Upper lobe of right lung (tissue), 1 donor: ENCODE measurements at places on chromosomes 7 and 10. TPM values are rescaled to one million over a fixed set of nuclear protein-coding genes. Genes with fewer than 3 reads are reported as not detected.

The MSMB gene
- total RNA-seq, result not detected

The PDZD7 gene
- total RNA-seq, result 1.6 TPM

The DPP6 gene
- total RNA-seq, result 1.6 TPM

The ESYT2 gene
- 63.1 TPM for total RNA-seq

The NUTM2B gene
- 0.96 TPM for total RNA-seq

The UBE3C gene
- 56.9 TPM for total RNA-seq

The FEZF1 gene
- total RNA-seq, result not detected

The CNPY1 gene
- not detected for total RNA-seq

The INMT gene
- total RNA-seq, result 501 TPM

The ZNF239 gene
- total RNA-seq, result 3.5 TPM

The PVRIG gene
- 1.4 TPM for total RNA-seq

The ARID5B gene
- total RNA-seq, result 34.1 TPM

The SORBS1 gene
- total RNA-seq, result 50.7 TPM

The MMP21 gene
- total RNA-seq, result not detected

GRCh38 chr7:75861636-75862035 lies 17.2 kb upstream of the RHBDD2 start:
- no peak for DNase-seq

- DNase-seq, result no peak
Measured at GRCh38 chr7:141071260-141071854, 2.5 kb upstream of the TMEM178B start.

DNA sequence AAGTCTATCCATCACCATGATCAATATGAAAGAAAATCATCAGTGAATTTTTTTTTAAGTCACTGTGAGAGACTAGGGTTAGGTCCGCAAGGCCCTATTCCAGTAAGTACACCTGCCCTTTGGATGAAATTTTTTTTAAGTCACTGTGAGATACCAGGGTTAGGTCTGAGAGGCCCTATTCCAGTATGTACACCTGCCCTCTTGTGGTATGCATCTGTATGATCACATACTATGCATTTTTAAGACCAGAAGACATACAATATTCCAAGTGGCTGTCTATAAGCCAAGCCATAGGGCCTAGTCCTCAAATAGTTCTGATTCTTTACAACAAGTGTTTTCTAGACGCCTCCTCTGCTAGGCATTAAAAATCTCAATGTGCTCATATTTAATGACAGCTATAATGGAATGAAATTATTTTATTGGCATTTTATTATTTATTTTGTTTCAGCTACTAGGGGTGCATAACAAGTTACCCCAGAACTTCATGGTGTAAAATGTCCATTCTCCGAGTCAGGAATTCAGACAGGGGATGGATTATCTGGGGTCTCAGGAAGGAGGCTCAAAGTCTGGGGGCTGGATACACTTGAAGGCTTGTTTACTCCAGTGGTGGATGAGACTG lies 53.1 kb downstream of the TEX36 start:
- no peak for DNase-seq

DNA sequence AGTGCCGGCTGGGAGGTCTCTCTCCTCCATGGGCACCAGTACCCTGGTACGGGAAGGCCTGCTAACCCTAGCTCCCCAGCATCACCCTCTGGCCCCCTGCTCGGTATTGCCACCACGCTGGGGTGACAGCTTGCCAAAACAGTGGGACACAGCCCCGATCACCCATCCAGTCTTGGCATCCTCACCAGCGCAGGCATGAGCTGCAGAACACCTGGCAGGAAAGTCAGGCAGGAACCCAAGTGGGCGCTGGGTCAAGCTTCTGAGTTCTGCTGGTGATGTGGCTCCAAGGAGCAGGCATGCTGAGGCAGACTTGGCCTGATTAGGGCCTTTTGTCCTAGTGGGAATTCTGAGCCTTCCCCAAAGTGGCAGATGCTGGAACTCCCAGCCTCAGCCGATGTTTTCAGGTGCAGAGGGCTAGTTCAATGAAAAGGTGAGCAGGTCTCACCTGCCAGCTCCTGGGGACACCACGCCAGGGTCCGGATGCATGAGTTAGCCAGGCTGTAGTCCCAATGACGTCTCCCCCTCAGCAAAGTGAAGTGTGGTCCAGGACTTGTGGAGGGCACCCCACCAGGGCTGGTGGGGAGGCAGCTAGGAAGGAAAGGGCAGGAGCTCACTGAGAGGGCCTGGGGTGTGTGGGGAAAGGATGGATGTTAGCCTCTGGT lies 8.5 kb upstream of the ZNF22 start:
- no peak for DNase-seq

GRCh38 chr7:98280791-98281756 lies at the start of gene BRI3:
Gene BRI3, plus strand, starts transcription at chr7:98281686. Its CDS starts 110 bp downstream, at chr7:98281796.
- peak; percentile 96 for DNase-seq

DNA sequence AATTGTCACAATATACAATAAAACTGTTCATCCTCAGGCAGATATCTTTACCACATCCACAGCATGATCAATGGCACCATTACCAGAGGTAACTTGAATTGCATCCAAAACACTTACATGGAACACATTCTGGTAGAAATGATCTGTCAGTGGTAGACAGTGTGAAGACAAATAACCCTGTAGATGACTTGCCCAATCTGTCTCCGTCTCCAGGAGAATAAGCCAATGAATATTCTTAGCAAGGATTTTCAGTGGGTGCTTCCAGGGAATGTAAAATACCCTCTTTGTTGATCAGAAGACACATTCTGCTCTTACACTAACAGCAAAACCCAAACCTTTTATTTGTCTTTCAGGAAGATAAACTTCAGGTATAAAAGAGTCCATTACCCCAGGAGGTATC lies 43.8 kb downstream of the VWC2 start:
- no peak for DNase-seq

GRCh38 chr10:110273474-110273873 lies 31.2 kb downstream of the SMNDC1 start:
- peak; percentile 74 for DNase-seq

- DNase-seq, result peak; percentile 96
Measured at GRCh38 chr10:79127151-79127961, 58.6 kb downstream of the ZMIZ1 start.

DNA sequence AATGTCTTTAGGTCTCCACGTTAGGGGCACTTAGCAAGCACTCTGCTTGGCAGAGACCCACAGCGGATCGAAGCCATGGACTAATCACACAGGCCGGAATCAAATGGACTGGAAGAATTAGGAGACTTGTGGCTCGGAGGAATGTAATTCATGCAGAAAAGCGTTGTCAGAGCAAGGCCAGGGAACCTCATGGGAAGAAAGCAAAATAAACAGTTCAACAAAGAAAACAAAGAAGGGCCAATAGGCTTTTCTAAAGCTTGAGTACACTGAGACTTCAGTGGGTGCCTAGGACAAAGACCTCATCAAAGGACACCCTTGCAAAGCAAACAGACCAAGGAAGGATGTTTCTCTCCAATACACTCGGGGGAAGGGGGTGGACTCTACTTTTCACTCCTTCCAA lies 171.1 kb downstream of the GLI3 start:
- DNase-seq, result no peak

- no peak for DNase-seq
Measured at GRCh38 chr7:151018421-151019129, 5.7 kb downstream of the ATG9B start.

- DNase-seq, result no peak
Measured at GRCh38 chr7:98341106-98341505, 59.6 kb downstream of the BRI3 start.

DNA sequence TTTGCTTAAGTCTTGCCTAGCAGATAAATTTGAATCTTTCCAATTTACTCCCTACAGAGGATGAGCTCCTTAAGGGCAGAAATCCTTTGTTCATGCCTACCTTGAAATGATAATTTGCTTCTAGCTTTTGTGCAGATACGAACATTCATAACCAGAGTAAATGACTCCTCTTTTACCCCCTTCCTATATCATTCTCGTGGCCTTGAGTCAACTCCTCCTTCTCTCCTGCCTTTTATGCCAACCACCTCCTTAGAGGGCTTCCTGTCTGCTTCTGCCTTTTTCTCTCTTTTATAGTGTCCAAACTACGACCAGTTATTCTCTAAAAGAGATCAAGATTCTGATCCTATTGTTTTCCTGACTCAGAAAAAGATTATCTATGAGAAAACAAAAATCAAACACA lies 36.4 kb downstream of the MYPN start:
- no peak for DNase-seq

- no peak for DNase-seq
Measured at GRCh38 chr10:128338951-128339350, 212.7 kb upstream of the MKI67 start.

GRCh38 chr10:27747096-27747451 lies 1.5 kb upstream of the MKX start:
- no peak for DNase-seq

- no peak for DNase-seq
Measured at GRCh38 chr7:112143582-112143981, 62.6 kb downstream of the DOCK4 start.

- peak; percentile 74 for DNase-seq
Measured at GRCh38 chr7:128030654-128031611, at the start of gene LRRC4. Gene LRRC4, minus strand, starts transcription at chr7:128031437. Its CDS starts 797 bp downstream, at chr7:128030640.

DNA sequence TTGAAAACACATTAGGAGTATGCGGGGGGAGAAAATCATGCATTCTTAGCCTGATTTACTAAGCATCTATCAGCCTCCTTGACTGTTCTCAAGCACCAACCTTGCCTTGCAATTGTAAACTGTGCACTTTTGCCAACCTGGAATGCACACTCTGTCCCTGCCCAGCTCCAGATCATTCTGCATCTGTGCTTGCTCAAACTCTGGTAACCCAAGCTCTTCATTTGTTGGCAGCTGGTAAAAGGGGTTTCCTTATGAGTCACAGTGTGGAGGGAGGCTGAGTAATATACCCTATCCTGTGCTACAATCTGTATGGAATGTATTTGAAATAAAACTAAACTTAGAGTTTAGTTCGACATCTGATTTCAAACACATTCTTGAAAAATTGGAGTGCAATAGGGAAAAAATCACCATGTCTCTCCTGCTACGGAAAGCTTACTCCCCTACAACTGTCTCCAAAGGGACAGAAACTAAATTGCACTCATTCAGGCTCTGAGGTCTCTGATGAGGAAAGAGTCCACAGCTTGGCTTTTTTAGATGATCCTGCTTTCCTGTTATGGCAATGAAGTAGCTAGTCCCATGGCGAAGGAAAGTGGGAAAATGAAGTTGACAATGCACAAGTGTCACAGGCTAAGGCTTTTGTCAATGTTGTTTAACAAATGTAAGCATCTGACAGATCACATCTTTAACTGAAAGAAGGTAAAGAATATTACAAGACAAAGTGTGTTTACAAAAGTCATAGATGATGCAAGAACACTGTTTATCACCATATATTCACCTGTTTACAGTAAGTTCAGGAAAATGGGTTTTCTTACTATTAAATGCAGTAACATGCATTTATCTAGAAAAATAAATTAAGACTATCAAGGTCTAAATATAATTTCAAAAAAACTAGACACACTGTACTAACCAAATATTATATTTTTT lies 61.9 kb downstream of the TES start:
- DNase-seq, result no peak

DNA sequence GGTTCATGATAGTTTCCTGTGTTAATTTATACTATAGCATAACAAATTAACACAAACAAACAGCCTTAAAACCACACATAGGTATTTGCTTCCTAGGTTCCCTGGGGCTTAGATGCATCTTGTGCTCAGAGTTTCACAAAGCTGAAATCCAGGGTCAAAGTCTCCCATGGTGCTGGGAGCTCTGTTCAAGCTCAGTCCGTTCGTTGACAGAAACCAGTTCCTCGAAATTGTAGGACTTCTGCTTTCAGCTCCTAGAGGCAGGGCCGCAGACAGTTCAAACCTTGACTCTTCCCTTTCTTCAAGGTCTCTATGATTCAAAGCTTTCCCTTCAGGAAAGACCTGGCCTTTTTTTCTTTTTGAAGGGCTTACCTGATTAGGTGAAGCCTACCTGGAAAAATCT lies 90.5 kb downstream of the VSTM2A start:
- no peak for DNase-seq

- DNase-seq, result peak; percentile 71
Measured at GRCh38 chr7:77199013-77199966, at the start of gene FGL2. Gene FGL2, minus strand, starts transcription at chr7:77199819. Its CDS starts 26 bp downstream, at chr7:77199793.

DNA sequence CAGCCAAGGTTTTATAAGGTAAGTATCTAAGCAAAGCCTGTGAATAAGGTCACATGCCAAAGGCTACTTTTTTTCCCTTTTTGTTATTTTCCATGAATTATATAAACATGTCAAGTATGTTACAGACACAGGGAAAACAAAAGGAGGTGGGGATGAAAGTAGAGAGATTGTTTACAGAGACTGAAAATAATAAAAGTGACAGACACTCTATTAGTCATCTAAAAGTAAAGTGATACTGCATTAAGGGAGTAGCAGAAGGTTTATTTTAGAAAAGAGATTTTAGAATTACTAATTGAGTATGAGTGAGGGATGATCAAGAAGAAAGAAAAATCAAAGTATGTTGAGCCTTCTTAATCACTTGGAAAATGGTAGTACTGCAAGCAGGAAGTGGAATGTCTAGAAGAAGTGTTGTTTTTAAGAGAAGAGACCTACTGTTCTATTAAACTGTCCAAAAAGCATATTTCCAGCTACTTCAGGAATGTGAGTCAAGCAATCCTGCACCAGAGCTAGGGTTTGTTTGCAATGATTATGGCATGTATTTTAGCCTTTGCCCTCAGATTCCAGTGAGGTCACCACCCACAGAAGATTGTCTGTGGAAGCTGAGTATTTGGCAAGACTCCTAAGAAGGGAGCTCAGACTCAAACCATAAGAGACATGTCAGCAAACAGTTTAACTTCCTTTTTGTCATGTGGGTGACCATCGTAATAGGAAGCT lies 177.9 kb upstream of the PLXDC2 start:
- no peak for DNase-seq

GRCh38 chr10:807163-807957 lies 117.9 kb upstream of the DIP2C start:
- no peak for DNase-seq

DNA sequence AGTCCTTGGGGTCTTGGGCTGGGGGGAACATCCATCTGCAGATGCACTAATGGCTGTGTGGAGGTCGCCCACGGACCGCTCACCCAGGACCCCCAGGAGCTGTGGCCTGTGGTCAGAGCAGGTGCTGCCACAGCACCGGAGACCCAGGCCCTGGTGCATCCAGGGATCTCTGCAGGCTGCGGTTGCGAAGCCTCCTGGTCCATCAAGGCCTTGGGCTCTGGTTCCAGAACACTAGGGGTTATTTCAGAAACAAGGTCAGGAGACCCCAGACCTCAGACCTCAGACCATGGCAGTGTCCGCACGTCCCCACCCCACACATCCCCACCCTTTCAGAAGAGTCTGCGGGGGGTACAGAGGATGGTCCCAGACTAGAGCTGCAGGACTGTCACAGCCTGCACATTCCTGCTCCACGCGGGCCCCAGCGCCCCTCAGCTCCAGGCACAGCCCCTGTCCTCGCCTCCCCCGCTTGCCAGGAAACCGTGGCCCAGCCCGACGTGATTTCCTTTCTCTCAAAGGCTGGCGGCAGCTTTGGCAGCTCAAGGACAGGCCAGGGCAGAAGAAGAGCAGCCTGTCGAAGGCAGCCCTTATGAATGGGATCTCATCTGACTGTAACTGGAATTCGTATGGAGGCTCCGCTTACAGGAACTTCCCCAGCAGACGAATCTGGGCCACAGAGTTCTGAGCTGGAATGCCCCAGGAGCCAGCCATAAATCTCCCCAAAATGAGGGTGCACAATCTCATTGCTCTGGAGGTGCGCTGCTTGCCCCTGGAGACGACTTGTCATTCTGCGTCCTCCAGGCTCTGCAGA lies 136.2 kb upstream of the RET start:
- DNase-seq, result peak; percentile 53

GRCh38 chr7:51040787-51041186 lies 258.1 kb upstream of the GRB10 start:
- no peak for DNase-seq
